C1 segment of cervical spinal cord (tissue), 14 donors: ENCODE measurements at places on chromosomes 13 and 19.

GRCh38 chr19:41541990-41542584 lies 33.9 kb upstream of the CEACAM21 start:
- no peak for DNase-seq

- DNase-seq: no peak
These were observed 553 bp downstream of the NAPA start for GRCh38 chr19:47514151-47514868.

- no peak for DNase-seq
These were observed 40.3 kb upstream of the TFDP1 start for GRCh38 chr13:113544071-113544891.

GRCh38 chr13:68056816-68057710 lies 826.9 kb upstream of the PCDH9 start:
- no peak for DNase-seq

- no peak for DNase-seq
These were observed 47.6 kb downstream of the TEX29 start for GRCh38 chr13:111368091-111368490.

- no peak for DNase-seq
These were observed 175.0 kb downstream of the URI1 start for GRCh38 chr19:30116984-30117555.
